Stimulated activated CD8-positive, alpha-beta memory T cell treated with anti-CD3 and anti-CD28 coated beads, Interleukin-15, amount 100 ng/mL, for 4 hours (primary cell): ENCODE measurements at places on chromosomes 6 and 20.

- no peak for DNase-seq
Observed at GRCh38 chr6:12865671-12866181, 149.2 kb downstream of the PHACTR1 start.

- no peak for DNase-seq
Observed at GRCh38 chr6:154352898-154353585, 3.6 kb downstream of the IPCEF1 start.

GRCh38 chr20:12592756-12593155 lies 416.0 kb upstream of the SPTLC3 start:
- DNase-seq: no peak

DNA sequence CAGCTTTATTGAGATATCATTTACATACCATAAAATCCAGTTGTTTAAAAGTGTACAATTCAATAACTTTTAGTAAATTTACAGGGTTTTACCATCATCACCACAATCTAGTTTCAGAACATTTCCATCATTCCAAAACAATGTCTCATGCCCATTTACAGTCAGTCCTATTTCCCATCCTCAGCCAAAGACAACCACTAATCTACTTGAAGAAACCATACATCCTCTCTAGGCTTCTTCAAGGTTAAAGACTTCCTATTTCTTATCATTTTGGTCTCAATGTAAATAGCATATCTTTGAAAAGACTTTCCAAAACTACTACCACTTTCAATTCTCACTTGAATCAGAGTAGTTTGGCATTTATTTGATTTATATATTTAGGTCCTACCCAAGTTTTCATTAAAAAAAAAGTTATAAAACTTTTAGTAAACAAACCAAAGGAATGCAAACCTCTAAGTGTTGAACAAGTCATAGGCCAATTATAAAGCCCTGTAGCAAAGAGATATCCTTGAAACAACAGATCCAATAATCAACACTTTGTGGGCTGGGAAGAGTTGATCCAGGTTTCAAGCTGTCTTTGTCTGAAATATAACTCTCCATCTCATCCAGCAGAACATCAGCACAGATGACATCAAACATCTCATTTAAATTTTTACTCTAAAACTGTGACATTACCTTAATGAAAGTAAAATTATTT lies 211.3 kb upstream of the RUNX2 start:
- DNase-seq: no peak

DNA sequence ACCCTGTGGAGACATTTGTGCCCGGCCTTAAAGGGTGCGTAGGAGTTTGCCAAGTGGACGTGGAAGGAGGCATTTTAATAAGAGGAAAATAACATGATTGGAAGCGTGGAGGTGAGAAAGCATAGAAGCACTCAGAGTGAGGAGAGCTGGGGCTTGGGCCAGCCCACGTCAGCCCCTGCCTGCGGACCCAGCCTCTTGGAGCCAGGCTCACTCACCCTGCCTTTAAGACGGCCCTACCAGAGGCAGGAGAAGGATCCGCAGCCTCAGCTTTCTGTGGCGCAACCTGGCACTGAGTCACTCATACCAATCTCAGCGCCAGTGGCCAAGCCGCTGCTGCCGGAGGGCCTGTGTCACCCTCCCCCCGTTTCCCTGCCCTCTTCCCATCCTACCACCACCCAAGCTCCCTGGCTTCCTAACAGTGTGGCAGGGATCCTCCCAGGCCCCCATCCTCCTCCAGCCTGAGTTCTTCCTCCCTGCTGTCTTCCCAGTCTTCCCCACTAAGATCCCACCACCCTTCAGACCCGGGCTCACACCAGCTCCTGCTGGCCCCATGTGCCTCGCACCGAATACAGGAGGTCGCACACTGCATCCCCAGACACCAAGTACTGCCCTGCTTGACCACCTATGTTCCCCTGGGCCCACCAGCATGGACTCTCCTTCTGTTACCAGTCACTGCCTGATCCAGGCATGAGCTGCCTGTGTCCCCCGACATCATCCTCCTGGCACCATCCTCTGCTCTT lies 285.2 kb downstream of the UST start:
- no peak for DNase-seq

DNA sequence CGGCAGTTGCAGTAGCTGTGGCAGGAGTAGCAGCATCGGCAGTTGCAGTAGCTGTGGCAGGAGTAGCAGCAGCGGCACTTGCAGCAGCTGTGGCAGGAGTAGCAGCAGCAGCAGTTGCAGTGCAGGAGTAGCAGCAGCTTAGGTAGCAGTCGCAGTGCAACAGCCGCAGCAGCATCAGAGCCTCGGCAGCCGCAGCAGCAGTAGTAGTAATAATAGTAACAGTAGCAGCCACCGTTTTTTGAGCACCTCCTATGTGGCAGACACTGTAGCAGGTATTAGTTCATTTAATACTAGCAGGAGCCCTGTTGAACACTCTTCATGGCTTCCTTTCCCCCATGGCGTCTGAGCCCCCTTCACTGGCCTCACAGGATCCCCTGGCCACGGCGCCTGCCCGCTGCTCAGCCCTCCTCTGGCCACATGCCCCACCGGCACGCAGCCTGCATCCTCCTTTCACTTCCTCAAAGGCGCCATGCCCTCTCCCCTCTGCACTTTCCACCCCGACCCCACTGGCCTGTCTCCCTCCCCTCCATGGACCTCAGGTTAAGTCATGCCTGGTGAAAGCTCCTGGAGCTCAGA lies 19.1 kb upstream of the IRF4 start:
- DNase-seq: no peak

DNA sequence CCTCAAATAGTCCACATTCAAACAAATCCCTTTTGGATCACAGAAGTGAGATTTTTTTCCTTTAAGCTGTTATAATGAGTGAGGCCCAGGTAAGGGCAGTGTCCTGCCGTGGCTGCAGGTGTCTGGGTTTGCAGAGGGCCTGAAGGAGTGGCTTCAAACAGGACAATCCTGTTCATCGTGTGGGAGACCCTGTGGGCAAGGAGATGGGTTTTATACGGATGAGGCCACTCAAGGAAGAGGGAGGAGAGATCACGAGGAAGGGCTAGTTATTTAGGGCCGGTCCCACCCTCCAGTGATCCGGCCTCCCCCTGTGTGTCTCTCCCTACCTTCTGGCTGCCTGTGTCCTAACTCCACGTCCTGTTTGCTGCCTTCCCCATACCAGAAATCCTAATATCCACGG lies 33.8 kb downstream of the PPP1R14C start:
- DNase-seq: no peak

DNA sequence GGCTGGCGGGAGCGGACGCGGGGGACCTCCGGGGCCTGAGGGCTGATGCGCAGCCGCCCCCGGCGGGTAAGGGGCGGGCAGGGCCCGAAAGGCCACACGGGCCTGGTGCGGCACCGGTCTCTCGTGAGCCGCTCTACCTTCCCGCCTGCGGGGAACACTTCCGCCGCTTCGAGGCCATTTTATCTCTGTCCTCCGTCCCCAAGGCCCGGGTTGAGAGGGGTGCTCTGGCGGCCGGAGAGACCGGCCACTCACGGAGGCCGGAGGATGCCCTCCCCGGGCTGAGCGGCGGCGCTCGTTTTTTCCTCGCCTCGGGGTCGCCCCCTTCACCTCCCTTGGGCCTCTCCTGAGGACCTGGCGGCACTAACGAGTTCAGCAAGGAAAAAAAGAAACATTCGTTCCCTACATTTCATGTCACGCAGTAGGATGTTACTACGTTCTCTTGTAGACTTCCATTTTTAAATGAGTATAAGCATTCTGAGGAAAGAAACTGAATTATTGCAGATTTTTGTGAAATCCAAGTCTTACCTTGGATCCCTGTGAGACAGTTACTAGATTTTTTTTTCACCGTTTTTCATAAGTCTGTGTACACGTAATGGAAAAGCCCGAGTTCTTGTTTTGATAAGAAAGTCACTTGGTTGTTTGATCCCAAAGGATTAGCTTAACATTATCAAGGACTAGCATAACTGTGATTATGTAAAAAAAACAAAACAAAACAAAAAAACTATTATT lies 575 bp downstream of the WTAP start:
- no peak for DNase-seq

DNA sequence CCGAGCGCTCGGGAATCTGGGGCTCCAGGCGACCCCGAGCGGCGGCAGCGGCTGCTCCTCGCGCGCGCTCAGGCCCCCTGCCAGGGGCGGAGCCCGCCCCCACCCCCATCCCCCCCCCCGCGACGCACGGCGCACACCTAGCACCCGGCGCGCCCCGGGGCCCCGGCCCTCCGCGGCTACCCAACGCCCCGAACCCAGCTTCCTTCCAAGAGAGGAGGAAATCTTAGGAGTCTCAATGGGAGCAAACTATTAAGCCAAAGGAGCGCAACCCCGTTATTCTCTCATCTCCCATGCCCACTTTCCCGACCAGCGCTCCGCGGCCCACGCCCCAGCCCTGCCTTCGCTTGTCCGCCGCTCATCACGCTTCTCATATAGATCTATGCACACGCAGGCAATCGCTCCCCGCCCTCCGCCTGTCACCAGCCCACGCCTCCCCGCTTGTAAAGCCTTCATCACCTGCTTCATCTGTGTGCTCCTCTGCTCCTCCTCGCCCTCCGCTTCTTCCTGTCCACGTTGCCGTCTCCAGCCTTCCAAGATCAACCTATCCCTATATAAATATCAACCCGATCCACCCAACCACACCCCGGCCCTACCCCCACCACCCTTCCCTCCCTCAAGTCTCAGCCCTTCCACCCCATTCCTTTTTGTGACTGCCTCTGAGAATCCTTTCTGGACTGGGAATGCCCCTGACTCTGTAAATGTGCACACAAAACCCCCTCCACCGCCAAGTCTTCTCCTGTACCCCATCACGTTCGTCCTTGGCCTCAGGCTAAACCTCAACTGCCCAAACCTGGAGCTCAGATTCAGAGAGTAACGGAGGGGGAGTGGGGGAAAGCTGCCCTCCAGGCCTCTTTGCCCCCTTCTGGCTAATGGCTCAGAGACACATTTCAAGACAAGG lies at the start of gene DLK2:
TSS of gene DLK2 (minus strand) at position 18 of the 898 bp plus-strand sequence. CDS start 723 bp downstream, outside the sequence.
- peak; percentile 39 for DNase-seq

DNA sequence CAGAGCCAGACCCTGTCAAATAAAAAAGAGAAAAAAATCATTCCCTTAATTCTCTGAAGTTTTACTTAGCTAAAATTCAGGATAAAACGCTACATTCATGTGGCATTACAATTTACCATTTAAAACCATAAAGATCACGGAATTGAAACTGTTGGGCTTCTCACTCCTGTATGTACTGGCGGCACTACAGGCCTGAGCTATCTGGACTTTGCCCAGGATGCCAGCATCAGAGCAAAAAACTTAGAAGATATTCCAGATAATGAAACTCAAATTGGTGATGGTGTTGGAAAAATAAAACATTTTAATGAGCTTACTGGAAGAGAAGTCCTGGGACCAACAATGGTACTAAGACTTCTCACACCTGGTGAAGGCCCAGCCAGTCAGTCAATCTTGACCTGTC lies 14.2 kb downstream of the EPM2A start:
- no peak for DNase-seq

DNA sequence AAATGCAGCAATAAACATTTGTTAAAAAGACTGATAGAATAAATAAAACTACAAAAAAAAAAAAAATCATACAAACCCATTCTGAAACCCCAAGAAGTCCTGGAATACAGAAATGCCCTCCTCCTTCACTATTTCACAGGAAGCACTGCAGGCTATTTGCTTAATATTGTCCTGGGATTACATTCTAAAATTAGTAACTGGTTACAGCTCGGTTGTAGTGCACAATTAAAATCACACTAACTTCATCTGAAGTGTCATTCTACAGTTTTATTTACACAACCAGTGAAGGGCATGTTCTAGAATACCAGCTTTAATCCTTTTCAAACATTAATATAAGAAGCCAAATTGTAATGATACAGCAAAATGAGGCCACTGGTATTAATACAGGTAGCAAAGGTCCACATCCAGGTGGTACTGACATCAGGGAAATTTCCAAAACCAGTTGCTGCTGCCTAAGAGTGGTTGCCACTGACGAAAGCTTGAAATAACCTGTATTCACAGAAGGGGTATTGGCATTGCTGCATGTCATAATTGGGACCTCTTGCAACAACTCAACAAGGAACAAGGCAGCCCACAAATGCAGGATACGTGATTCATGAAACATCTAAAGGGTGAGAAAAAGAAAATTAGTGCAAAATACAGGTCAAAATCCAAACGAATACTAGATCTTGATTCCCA lies 26.9 kb downstream of the AKIRIN2 start:
- DNase-seq: no peak

- DNase-seq: no peak
Observed at GRCh38 chr6:168163096-168163731, 84.2 kb upstream of the FRMD1 start.

- no peak for DNase-seq
Observed at GRCh38 chr6:150261997-150262697, 106.7 kb upstream of the IYD start.

DNA sequence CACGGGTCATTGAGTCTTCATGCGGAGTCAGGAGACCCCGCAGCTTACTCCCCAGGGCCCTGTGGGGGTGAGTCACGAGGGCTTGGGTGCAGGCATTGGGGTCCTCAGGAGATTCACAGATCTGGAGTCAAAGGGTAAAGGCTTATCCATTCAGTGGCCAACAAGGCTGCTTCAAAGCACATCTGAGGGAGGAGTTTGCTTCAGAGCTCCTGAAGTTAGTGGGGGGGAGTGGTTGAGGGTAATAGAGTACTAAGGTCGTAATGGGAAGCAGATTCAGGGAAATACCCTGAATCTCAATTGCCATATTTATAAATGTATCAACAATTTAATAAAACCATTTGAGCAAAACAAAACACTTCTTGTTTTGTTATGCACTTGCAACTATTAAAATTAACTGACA lies 37.3 kb downstream of the SH3BGRL2 start:
- no peak for DNase-seq

- no peak for DNase-seq
Observed at GRCh38 chr6:21893793-21894192, 300.2 kb downstream of the SOX4 start.

DNA sequence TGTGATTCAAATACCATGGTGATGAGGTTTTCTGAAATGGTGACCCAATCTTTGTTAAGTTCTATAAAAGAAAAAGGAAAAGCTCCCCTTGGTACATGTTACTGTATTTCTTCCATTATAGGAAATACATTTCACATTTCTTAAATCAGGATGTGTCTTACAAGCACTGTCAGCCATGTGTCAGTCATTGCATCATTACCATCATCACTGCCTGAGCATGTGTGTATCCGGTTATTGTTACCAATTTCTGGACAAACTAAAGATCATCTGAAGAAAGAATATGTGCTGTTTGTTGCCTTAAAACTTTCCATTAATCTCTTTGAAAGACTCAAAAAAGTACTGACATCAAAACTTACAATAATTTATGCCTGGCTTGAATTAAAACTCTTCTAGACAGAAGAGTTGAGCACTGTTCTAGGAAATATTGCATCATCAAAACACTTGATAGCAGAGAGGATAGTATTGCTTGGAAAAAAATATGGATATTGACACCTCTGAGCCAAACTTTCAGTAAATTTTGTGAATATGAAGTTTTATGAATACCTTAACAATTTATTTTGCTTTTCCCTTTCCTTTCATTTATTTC lies 7.1 kb upstream of the TSPYL1 start:
- no peak for DNase-seq

GRCh38 chr20:44496976-44497375 lies 21.3 kb downstream of the TTPAL start:
- DNase-seq: no peak

DNA sequence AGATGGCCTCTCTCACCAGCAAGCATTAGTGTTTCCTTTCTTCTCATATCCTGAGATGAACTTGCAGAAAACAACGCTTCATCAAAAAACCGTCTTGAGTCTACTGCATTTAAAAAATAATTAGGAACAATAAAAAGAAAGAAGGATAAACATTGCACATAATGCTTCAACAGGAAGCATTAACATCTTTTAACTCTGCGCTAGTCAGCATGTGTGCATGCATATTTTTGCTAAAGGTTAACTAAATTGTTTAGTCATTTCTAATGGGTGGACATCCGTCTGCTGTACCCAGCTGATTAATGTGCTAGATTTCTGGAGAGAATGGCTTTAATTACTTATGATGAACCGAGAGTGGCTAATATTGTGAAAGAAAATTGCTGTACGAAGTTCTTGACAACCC lies 349.3 kb downstream of the SOX4 start:
- DNase-seq: no peak
